ENCODE measurements at places on chromosomes 4 and X. TPM values are rescaled to one million over a fixed set of nuclear protein-coding genes. Genes with fewer than 3 reads are reported as not detected.

DNA sequence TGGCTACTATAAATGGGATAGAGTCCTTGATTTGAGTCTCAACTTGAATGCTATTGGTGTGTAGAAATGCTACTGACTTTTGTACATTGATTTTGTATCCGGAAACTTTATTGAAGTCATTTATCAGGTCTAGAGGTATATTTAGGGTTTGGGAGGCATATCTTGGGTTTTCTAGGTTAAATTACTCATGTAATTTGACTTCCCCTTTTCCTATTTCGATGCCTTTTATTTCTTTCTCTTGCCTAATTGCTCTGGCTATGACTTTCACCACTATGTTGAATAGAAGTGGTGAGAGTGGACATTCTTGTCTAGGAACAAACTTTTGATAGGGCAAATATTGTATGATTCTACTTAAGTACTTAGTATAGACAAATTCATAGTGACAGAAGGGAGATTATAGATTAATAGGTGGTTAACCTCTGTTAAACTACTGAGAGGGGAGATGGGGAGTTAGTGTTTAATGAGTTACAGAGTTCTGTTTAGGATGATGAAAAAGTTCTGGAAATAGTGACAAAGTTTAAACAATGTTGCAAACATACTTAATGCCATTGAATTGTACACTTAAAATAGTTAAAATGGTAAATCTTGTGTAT is 22.8 kb upstream of the HSPA4L start:
- no peak for ATAC-seq

- no peak for ATAC-seq
Observed at GRCh38 chrX:103562801-103563200, 22.5 kb upstream of the TCEAL4 start.

- ATAC-seq, result no peak
Observed at GRCh38 chr4:76028350-76028765, 5.1 kb upstream of the CXCL10 start.

Gene IL3RA
- total RNA-seq, result 10.2 TPM

Gene SLC25A43
- total RNA-seq, result 7.9 TPM

Gene DGKK
- total RNA-seq, result not detected

Gene PHOX2B
- not detected for total RNA-seq

Gene EDA2R
- total RNA-seq, result 2.2 TPM
